Fibroblast of lung (primary cell): ENCODE measurements at places on chromosomes 6 and 20. TPM values are rescaled to one million over a fixed set of nuclear protein-coding genes. Genes with fewer than 3 reads are reported as not detected.
A peak's percentile ranks its signal among the peaks of the same experiment; 100 is the strongest.

DNA sequence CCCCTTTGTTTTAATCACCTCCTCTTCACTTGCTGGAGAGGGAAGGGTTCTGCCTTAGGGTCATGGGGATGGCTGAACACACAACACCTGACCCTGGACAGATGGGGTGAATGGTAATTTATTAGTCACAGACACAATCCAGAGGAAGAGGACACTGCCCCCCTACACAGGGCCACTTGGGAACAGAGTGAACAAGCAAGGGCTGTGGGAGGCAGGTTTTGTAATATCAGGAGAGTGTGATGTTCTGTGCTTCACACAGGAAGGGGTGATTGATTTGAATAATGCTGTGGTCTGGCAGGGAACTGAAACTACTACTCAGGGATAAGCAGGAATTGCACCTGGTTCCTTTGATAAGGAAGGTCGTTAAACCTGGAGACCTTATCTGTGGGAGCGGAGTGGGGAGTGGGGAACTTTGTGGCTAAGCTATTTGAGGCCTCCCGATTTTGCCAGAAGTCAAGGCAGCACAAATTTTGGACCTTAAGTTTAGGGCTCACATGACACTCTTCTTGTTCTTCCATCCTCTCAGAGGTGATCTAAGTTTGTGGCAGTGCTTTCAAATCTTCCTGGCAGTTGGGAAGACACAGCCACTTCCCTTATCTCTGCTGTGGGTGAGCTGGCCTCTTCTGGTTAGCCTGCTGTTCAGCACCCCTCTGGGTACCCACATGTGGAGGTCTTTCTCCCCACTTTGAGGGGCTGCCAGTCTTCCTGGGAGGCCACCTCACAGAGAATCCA lies 77.8 kb downstream of the CD164 start:
- H3K27ac ChIP-seq, result no peak overlapping the region
- H3K4me3 ChIP-seq, result no peak overlapping the region
- H3K36me3 ChIP-seq, result no peaks in the 10 kb centered on the region
- H3K4me1 ChIP-seq, result no peaks in the 10 kb centered on the region

INSM1 gene
- not detected in 2 replicates for total RNA-seq

DNA sequence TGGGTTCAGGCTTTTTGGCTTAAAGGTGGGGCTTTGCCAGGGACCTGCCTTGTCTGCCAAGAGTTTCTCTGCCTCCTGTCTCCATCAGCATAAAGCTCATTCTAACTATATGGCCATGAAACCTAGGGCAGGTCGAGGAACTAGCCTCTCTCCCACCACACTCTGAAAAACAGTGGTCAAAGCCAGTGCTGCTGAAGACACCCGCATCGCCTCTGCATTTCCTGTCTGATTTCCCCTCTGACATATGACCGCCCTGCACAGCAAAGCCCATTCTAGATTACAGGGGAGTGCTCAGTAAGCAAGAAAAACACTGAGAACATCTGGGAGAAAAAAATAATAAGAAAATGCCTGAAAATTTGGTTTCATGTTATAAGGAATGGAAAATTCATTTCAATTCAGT lies 573.6 kb downstream of the PRKN start:
- no peaks in the 10 kb centered on the region for H3K27me3 ChIP-seq
- no peak overlapping the region for H3K27ac ChIP-seq
- no peak for DNase-seq
- H3K4me1 ChIP-seq, result no peaks in the 10 kb centered on the region
- H3K36me3 ChIP-seq, result no peaks in the 10 kb centered on the region
- no peak overlapping the region for H3K4me3 ChIP-seq

GRCh38 chr6:112113431-112113830 lies 26.0 kb downstream of the FAM229B start:
- no peak overlapping the region for H3K4me3 ChIP-seq
- no peaks in the 10 kb centered on the region for H3K4me1 ChIP-seq
- peaks cover 26% of the 10 kb centered on the region for H3K36me3 ChIP-seq
- peak; percentile 39 for DNase-seq
- H3K27me3 ChIP-seq, result no peaks in the 10 kb centered on the region

- H3K4me3 ChIP-seq, result no peak overlapping the region
- H3K4me1 ChIP-seq, result no peaks in the 10 kb centered on the region
- H3K36me3 ChIP-seq, result peaks cover 1% of the 10 kb centered on the region
- H3K27ac ChIP-seq, result no peak overlapping the region
Observed at GRCh38 chr6:45496085-45496433, 118.3 kb upstream of the SUPT3H start.

DNA sequence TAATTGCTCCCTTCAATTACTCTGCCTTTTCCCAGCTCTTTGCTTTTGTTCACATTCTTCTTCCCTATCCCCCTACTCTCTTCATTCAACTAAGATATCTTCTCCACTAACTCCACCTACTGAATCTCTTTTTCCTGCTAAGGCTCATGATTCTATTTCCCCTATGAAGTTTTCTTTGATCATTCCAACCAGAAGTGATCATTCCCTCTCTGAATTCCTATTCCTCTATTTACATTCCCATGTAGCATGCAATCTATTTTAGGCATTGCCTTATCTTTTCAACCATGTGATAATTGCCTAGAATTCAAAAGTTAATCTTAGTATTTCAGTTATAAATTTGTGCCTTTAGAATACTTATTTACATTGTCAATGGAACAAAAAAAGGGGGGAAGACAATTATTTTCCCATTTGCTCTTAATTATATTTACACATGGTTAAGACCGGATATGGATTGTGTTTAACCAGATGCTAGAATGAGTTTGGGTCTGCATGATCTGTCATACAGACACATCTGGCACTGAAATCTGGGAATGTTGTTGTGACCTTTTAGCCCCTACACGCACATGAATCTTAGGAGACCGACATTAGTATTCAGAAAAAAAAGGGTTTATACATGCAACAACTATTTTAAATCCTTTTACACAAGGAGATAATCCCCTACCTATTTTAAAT lies 20.8 kb downstream of the MOXD1 start:
- H3K36me3 ChIP-seq, result no peaks in the 10 kb centered on the region
- H3K27me3 ChIP-seq, result no peaks in the 10 kb centered on the region
- no peak for DNase-seq
- H3K4me1 ChIP-seq, result no peaks in the 10 kb centered on the region

GRCh38 chr6:106735828-106736227 lies 106.5 kb downstream of the QRSL1 start:
- no peak for DNase-seq
- no peaks in the 10 kb centered on the region for H3K27me3 ChIP-seq

- H3K27ac ChIP-seq, result no peak overlapping the region
- no peaks in the 10 kb centered on the region for H3K36me3 ChIP-seq
- DNase-seq, result peak; percentile 47
Observed at GRCh38 chr6:136502786-136503185, 47.4 kb downstream of the MAP7 start.

GRCh38 chr6:114445846-114446245 lies 103.0 kb upstream of the HS3ST5 start:
- DNase-seq, result no peak
- no peaks in the 10 kb centered on the region for H3K27me3 ChIP-seq
- no peak overlapping the region for H3K4me3 ChIP-seq
- H3K27ac ChIP-seq, result no peak overlapping the region
- H3K36me3 ChIP-seq, result no peaks in the 10 kb centered on the region

- H3K27ac ChIP-seq, result no peak overlapping the region
- no peaks in the 10 kb centered on the region for H3K36me3 ChIP-seq
- no peak overlapping the region for H3K4me3 ChIP-seq
Observed at GRCh38 chr6:30463651-30464618, 25.4 kb upstream of the HLA-E start.

RIMS4 gene
- total RNA-seq, result under 0.01 TPM in 2 replicates

IP6K3 gene
- 1.8 and 5.4 TPM in 2 replicates for total RNA-seq

RHAG gene
- not detected in 2 replicates for total RNA-seq

DNA sequence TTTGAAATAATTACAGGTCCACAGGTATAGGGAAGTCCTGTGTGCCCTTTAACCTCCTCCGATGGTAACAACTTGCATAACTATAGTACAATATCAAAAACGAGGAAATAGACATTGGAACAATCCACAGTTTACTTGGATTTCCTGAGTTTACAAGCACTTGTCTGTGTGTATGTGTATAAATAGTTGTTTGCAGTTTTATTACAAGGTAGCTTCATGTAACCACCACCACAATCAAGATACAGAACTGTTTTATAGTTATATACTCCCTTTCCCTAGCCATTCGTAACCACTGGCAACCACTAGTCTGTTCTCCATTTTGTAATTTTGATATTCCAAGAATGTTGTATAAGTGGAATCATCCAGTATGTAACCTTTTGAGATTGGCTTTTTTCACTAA lies 9.1 kb downstream of the FBXO9 start:
- DNase-seq, result no peak
- H3K36me3 ChIP-seq, result peaks cover 6% of the 10 kb centered on the region
- no peak overlapping the region for H3K27ac ChIP-seq

DNA sequence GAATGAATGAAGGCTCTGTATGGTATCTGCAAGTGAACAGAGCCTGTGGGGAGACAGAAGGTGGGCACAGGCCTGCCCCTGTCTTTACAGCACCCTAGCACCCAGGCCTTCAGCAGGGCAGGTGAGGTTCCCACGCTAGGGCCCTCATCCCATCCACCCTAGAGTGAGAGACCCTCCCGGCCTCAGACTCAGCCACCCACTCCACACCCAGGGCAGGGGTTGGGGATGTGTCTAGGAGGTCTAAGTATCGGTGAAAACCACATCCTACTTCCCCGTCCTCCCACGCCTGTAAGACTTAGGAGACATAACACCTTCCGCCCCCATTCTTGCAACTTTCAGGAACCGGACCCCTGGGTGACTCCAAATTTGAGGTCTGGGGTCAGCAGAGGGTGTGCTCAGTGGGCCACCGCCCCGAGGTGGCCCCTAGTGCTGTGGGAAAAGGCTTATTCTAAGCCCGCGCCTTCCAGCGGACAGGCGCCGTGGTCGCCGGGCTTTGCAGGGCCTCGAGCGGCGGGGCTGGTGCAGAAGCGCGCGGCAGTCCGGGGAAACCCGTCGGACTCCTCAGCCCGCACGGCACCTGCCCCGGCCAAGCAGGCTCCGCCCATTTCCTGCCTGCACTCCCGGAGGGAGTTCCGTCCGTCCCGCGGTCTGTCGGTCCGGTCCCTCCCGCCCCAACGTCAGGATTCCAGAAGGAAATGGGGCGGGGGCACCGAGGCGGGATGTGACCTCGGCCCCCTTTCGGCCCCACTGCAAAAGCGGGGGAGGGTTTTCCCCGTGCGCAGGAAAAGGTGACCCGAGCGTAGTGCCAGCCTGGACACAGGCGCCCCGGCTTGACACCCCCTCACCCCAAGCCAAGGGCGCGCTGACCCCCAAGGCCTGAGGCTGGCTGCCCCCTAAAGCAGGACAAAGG lies 868 bp downstream of the SAMD10 start:
- H3K4me3 ChIP-seq, result peak overlapping the region; percentile 21
- H3K27ac ChIP-seq, result no peak overlapping the region
- peaks cover 19% of the 10 kb centered on the region for H3K4me1 ChIP-seq
- H3K27me3 ChIP-seq, result no peaks in the 10 kb centered on the region
- peak; percentile 45 for DNase-seq

GRCh38 chr6:80638213-80639055 lies 532.0 kb downstream of the BCKDHB start:
- no peaks in the 10 kb centered on the region for H3K27me3 ChIP-seq
- peak overlapping the region; percentile 81 for H3K27ac ChIP-seq
- H3K36me3 ChIP-seq, result no peaks in the 10 kb centered on the region
- H3K4me1 ChIP-seq, result peaks cover 10% of the 10 kb centered on the region

GRCh38 chr6:135974426-135974825 lies 122.9 kb downstream of the PDE7B start:
- no peak overlapping the region for H3K27ac ChIP-seq
- DNase-seq, result no peak
- no peaks in the 10 kb centered on the region for H3K4me1 ChIP-seq
- H3K4me3 ChIP-seq, result no peak overlapping the region
- H3K36me3 ChIP-seq, result no peaks in the 10 kb centered on the region
- H3K27me3 ChIP-seq, result no peaks in the 10 kb centered on the region

DNA sequence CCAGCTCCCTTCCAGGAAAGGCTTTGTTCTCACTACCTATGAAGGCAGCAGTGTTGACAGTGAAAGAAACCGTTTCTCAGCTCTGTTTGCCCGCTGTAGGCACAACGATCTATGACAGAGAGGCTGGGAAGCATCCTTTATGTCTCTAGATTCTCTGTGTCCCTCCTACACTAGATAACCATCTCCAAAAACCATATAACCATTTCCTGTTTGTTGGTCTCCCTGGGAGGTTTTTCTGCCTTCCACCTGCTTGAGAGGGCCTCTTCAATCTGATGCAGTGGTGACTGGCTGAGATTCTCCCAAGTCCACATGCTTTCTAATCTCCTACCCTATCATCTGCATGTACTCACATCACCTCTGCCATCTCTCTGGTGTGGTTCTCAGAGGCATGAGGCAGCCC lies 32.0 kb upstream of the TMEM217 start:
- no peaks in the 10 kb centered on the region for H3K27me3 ChIP-seq
- H3K4me1 ChIP-seq, result no peaks in the 10 kb centered on the region
- no peak overlapping the region for H3K27ac ChIP-seq
- no peak overlapping the region for H3K4me3 ChIP-seq

DNA sequence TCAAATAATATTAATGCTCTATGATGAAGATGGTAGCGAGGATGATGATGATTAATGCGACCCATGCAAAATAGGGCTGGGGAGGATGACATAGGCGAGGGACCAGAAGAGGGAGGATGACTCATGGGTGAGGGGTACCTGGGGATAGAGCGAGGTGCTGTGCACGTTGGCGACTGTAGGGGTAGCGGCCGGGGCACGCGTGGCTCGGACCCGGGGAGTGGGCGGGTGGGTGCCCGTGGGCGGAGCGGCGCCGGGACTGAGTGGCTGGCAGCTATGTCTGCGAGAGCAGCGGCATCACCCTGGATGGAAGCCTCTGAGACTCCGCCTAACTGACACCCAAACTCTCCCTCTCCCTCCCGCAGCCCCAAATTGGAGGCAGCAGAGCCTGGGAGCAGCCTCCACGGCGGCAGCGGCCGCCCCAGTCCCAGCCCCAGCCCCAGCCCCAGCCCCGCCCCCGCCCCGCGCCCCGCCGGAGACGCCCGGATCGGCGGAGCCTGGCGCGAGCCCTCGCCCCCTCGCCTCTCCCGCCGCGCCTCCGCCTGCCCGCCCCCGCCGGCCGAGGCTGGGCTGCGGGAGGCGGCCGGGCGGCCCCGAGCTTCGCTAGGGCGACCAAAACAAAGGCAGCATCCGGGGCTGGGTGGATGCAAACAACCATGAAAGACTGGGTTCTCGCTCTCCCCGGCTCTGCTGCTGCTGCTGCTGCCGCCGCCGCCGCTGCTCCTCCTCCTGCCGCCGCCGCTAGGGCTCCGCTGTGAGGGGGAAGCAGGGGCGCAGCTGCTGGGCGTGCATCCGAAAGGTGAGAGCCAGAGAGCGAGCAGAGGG lies at the start of gene RIMS1:
RIMS1 (plus strand) TSS at position 367 of the 822 bp plus-strand sequence. CDS start 474 bp downstream, outside the sequence.
- H3K36me3 ChIP-seq, result no peaks in the 10 kb centered on the region
- peaks cover 12% of the 10 kb centered on the region for H3K27me3 ChIP-seq
- DNase-seq, result no peak
- H3K27ac ChIP-seq, result no peak within 1 kb of the TSS

TRAPPC3L gene
- under 0.01 TPM in 2 replicates for total RNA-seq

GRCh38 chr20:25356271-25356933 lies 34.2 kb downstream of the ABHD12 start:
- peaks cover 4% of the 10 kb centered on the region for H3K4me1 ChIP-seq
- H3K4me3 ChIP-seq, result no peak overlapping the region
- no peak for DNase-seq
- H3K36me3 ChIP-seq, result no peaks in the 10 kb centered on the region
- no peaks in the 10 kb centered on the region for H3K27me3 ChIP-seq

- no peak overlapping the region for H3K4me3 ChIP-seq
- H3K27me3 ChIP-seq, result peaks cover 53% of the 10 kb centered on the region
- H3K4me1 ChIP-seq, result no peaks in the 10 kb centered on the region
- DNase-seq, result no peak
- H3K27ac ChIP-seq, result no peak overlapping the region
Observed at GRCh38 chr20:22578221-22579118, 5.9 kb downstream of the FOXA2 start.

RIPOR3 gene
- total RNA-seq, result 4.1 and 4.9 TPM in 2 replicates

GRCh38 chr6:42148058-42148457 lies 5.6 kb upstream of the C6orf132 start:
- H3K27me3 ChIP-seq, result no peaks in the 10 kb centered on the region
- H3K36me3 ChIP-seq, result no peaks in the 10 kb centered on the region
- no peak overlapping the region for H3K27ac ChIP-seq
- peaks cover 2% of the 10 kb centered on the region for H3K4me1 ChIP-seq
- peak; percentile 16 for DNase-seq

SPEF1 gene
- total RNA-seq, result under 0.01 and 0.17 TPM in 2 replicates
